ENCODE measurements at places on chromosomes 6 and 20.

DNA sequence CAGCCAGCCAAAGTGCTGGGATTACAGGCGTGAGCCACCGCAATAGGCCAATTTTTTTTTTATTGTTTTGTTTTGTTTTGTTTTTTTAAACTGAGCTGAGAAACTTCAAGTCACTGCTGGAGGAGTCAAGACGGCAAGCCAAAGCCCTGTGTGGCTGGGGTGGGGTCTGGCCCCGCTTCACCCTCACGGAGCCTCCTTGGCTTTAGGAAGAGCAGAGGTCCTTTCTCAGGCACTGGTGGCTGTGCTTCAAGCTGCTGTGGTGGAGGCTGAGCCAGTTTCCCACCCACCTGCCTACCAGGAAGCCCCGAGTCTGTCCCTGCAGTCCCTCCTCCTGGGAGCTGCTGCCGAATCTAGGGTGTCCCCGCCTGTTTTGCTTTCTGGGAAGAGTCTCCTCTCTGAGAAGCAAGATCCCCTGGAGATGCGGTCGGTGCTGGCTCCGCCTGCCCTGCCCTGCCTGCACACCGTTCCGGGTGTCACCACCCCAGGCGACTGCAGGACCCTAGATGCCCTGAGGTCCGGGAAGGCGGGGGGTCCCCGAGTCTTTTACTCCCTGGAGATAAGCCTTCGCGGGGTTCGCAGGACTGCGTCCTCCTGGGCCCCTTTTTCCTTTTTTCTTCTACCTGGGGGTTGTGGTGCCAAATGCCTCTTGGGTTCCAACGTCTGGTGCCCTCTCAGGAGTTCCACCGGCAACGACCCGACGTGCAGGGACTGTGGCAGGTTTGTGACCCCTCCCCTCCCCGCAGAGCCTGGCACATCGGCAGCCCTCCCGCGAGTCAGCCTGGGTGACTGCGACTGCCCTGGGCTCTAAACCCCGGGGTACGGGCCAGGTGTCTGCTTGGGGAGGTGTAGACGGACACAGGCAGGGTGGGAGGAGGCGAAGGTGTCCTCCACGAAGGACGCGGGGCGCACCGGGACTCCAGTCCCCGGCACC lies 100.7 kb downstream of the TAF4 start:
- DNase-seq: no peak

- DNase-seq: no peak
Measured at GRCh38 chr20:50848846-50849673, 54.2 kb downstream of the BCAS4 start.

- no peak for DNase-seq
Measured at GRCh38 chr6:138044458-138044857, 62.8 kb downstream of the PERP start.

DNA sequence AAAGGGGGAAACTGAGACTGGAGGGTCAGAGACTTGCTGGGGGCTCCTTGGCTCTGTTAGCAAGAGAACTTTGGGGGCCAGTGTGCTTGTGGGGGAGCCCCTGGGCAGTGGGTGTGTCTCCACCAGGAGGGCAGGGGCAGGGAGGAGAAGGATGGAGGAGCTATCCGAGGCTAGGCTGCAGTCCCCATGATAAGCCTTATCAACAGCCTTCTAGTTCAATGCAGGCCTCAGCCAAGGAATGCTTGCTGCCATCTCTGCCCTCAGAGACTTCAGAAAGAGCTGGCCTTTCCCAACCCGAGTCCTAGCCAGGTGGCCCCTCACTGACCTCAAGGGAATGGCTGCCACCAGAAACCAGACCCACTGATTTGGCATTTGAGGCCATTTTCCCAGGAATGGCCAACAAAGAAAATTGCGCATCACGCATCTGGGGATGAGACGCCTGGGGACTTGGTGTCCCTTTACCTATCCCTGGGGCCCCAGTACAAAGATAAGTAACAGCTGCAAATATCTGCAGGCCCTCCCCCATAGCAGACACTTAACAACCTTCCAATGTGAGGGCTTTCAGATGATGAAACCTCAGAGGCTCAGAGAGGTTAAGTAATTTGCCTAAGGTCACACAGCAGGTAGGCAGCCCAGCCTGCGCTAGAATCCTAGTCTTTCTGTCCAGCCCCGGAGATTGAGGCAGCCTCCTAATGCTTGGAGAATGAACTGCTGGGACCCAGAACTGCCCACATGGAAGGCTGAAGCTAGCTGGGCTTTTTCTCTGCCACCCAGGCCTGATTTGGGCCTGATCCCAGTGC lies 4.9 kb downstream of the TGM2 start:
- no peak for DNase-seq

- no peak for DNase-seq
Measured at GRCh38 chr6:133362813-133363212, 121.7 kb downstream of the EYA4 start.

Measured in stimulated activated effector memory CD8-positive, alpha-beta T cell treated with anti-CD3 and anti-CD28 coated beads, Interleukin-12 subunit alpha, Interleukin-12 subunit beta, amount 100 ng/mL, for 72 hours (primary cell).